ENCODE measurements at places on chromosomes 2 and 18. TPM values are rescaled to one million over a fixed set of nuclear protein-coding genes. Genes with fewer than 3 reads are reported as not detected.

GRCh38 chr18:75777630-75778029 lies 350.1 kb upstream of the SMIM21 start:
- no peak overlapping the region for H3K27ac ChIP-seq
- no peak overlapping the region for H3K4me3 ChIP-seq
- H3K27me3 ChIP-seq = peaks cover 72% of the 10 kb centered on the region
- no peaks in the 10 kb centered on the region for H3K36me3 ChIP-seq

- H3K4me1 ChIP-seq = no peaks in the 10 kb centered on the region
- no peaks in the 10 kb centered on the region for H3K27me3 ChIP-seq
- no peak overlapping the region for H3K27ac ChIP-seq
- DNase-seq = peak; percentile 22
- no peak overlapping the region for H3K4me3 ChIP-seq
- H3K36me3 ChIP-seq = no peaks in the 10 kb centered on the region
Measured at GRCh38 chr18:62585274-62586150, 62.7 kb downstream of the ZCCHC2 start.

- peaks cover 10% of the 10 kb centered on the region for H3K36me3 ChIP-seq
- no peak for DNase-seq
- H3K4me3 ChIP-seq = peak overlapping the region; percentile 38
Measured at GRCh38 chr2:54572636-54573536, 116.8 kb downstream of the SPTBN1 start.

GRCh38 chr18:8611916-8612576 lies 2.8 kb downstream of the RAB12 start:
- H3K27me3 ChIP-seq = no peaks in the 10 kb centered on the region
- peak; percentile 76 for DNase-seq
- H3K36me3 ChIP-seq = no peaks in the 10 kb centered on the region
- H3K4me1 ChIP-seq = peaks cover 66% of the 10 kb centered on the region
- peak overlapping the region; percentile 98 for H3K4me3 ChIP-seq

DNA sequence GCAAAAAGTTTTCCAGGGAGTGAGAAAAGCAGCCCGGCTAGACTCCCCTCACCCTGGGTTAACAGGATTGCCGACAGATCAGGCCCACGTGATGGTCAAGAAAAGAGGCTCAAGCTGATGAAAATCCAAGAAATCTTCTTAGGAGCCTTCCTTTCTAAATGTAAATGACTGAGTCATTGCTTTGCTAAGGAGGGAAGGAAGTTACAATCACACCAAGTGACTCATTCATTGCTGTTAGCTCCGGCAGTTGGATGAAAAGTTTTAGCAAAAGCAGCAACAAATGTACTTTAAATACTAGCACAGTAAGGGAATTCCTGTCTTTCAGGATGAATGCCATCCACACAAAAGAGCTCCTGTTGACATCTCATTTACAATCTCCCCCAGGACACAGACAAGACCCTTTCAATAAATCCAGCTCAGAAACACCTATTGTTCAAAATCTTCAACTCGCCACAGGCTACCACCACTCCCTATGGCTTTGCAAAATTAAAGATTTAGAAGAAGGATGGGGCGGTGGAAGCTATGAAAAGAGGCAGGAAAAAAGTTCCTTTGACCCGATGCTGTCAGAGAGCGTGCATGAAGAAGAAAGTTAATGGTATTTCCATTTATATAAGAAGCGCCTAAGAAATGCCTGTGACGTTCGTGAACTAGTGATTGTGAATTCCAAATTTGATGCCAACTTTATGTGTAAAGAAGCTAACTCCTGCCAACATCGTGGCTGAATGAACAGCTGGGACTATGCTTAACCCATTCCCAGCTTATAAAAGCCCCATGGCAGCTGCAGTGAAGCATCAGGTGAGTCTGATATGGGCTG lies 153.7 kb downstream of the TGIF1 start:
- H3K27me3 ChIP-seq = no peaks in the 10 kb centered on the region
- peak overlapping the region; percentile 100 for H3K27ac ChIP-seq
- DNase-seq = peak; percentile 67
- H3K4me3 ChIP-seq = peak overlapping the region; percentile 72
- H3K4me1 ChIP-seq = peaks cover 37% of the 10 kb centered on the region
- H3K36me3 ChIP-seq = 0 out of 2 replicates have a peak, but pooled peaks cover 11% of the 10 kb centered on the region

- peaks cover 38% of the 10 kb centered on the region for H3K27me3 ChIP-seq
- no peak for DNase-seq
- H3K36me3 ChIP-seq = no peaks in the 10 kb centered on the region
- no peaks in the 10 kb centered on the region for H3K4me1 ChIP-seq
Measured at GRCh38 chr2:104583811-104584210, 270.1 kb upstream of the POU3F3 start.

DNA sequence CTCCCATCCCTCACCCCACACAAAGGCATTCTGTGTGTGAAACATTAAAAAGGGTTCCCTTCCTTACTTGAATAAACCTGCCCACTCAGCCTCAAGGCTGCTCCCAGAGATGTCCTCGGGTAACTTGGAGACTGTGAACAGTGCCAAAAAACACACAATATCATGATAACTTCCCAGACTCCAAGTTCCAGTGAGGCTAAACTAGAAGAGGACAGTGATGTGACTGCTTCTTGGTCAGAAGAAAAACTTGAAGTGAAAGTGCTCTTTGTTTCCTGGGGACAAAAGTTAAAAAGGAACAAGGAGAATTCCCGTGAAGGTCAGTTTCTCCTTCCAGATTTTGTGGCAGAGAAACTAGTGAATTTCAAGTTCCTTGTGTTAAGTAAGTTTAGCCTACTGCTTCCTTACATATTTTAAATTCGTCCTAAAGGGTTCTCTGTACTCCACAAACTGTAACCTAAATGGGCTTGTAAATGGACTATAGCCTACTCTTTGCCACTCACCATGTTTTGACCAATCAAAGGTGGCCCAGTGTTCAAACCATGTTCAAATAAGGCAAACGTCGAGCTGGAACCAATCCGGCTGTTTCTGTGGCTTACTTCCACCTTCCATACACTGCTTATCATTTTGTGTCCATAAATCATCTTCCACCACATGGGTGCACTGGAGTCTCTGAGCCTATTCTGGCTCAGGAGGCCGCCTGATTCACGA lies 20.4 kb downstream of the TPRKB start:
- no peaks in the 10 kb centered on the region for H3K36me3 ChIP-seq
- no peaks in the 10 kb centered on the region for H3K4me1 ChIP-seq
- no peak overlapping the region for H3K27ac ChIP-seq
- peaks cover 65% of the 10 kb centered on the region for H3K27me3 ChIP-seq

DNA sequence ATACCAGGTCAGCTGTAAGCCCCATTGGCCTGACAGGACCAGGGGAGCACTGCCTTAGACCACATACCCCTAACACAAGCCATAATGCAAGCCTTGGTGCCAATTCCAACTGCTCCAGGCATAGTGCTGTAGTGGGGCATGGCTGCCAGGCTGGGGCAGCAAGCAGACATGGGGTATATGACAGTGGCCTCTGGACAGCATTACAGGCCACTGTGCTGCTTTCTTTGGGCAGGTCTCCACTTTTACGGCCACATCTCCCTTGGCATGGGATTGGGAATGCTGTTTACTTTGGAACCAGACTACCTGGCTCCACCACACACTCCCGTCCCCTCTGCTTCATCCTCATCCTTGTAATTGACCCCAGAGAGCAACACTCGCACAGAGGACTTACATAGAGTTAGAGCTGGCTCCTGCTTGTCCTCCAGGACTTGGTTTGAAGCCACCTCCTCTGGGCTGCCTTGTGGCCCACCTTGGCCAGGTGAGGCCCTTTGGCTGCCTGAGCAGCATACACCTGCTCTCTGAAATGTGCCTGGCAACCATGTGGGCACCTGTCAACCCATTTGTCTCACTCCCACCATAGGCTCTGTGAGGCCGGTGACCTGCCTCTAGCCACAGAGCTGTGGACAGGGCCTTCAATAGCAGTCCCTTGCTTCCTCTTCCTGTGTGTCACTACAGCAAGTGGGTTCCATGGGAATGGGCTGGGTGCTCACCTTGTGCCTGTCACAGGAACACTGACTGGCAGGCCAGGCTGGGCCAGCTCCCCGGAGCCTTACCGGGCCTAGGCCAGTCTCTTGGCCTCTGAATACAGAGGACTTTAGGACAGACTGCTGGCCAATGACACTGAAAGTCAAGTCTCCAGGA lies 262.6 kb upstream of the HS6ST1 start:
- no peak overlapping the region for H3K4me3 ChIP-seq
- H3K4me1 ChIP-seq = peaks cover 4% of the 10 kb centered on the region
- H3K27me3 ChIP-seq = no peaks in the 10 kb centered on the region
- no peak for DNase-seq
- H3K27ac ChIP-seq = no peak overlapping the region

DNA sequence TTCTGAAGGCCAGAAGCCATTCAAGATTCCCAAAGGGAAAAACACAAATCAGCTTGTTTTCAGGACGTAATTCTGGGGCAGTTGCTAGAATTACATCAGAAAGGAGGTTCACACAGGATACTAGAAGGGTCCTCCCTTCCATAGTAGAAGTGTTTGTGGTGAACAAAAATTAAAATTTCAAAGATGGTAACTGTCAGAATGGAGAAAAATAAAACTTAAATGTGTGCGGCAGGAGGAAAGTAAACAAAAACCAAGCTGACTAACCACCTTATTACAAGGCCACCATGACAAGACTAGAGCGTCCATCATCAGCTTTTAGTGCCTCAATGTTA lies 9.7 kb upstream of the TPRKB start:
- H3K4me3 ChIP-seq = no peak overlapping the region
- H3K36me3 ChIP-seq = no peaks in the 10 kb centered on the region
- H3K27me3 ChIP-seq = no peaks in the 10 kb centered on the region
- H3K27ac ChIP-seq = no peak overlapping the region

DNA sequence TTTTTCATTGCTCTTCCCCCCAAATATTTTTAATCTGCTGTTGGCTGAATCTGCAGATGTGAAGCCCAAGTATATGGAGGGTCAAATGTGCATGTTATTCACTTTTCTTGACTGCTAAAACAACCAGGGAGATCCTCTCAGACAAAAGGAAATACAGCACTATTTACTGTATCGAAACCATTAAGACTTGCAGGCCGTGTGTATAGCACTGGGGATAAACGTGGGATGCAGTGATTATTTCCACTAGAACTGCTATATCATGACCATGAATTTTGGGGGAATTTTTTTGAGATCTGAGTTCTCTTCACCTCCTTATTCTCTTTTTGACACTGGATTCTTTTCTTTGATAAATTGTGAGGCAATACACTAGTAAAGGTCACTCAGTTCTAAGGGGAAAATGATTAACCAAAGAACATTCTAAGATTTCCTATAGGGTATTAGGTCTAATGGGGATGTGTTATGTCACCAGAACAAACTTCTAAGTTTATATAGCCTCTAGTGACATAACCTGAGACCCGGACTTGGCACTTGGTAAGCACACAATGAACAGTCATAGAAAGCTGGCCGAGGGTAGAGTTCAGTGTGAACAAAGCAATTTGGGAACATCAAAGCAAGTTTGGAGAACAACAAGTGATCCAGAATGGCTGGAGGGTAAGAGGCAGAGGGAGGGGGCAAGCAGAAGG lies 14.9 kb upstream of the UGT1A1 start:
- H3K27ac ChIP-seq = no peak overlapping the region

DNA sequence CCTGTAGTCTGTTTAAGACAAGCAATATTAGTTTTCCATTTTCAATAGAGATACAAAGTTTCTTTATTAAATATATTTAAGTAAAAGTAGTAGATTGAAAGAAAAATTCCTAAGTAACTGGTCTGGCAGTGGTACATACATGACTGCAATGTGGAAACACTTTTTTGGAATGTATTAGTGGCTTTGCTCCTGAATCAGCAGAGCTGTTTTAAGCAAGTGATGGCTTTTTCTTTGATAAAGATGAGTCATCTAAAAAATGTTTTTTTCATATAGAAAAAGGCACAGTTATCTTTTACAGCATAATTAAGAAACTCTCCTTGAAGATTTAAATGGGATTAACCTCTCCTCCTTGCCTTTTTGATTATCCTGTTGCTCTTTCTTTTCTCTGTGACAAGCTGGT lies 34.9 kb downstream of the KDM3A start:
- H3K4me3 ChIP-seq = no peak overlapping the region
- H3K4me1 ChIP-seq = no peaks in the 10 kb centered on the region
- no peak overlapping the region for H3K27ac ChIP-seq
- no peaks in the 10 kb centered on the region for H3K27me3 ChIP-seq
- no peak for DNase-seq

DNA sequence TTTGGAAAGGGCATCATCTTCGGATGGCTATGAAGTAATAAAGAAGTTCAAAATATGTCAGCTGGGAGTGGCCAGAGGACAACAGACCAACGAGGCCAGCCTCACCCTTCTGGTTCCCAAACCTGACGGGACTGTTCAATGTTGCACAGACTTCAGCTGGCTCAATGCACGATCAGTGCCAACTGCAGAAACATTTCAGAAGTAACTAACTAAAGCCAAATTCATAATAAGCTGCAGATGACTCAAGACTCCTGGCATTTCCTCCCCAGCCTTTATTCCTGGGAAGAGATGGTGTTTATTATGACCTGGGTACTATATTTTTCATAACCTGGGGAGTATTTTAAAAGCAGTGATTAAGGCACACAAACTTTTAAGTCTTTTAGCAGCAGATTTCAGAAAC lies 3.8 kb upstream of the ATP6V1C2 start:
- peaks cover 21% of the 10 kb centered on the region for H3K27me3 ChIP-seq
- peak; percentile 74 for DNase-seq
- no peak overlapping the region for H3K4me3 ChIP-seq
- H3K36me3 ChIP-seq = no peaks in the 10 kb centered on the region

GRCh38 chr2:235640926-235641723 lies 147.3 kb downstream of the AGAP1 start:
- no peaks in the 10 kb centered on the region for H3K27me3 ChIP-seq
- no peak for DNase-seq
- H3K4me1 ChIP-seq = no peaks in the 10 kb centered on the region
- H3K27ac ChIP-seq = no peak overlapping the region

DNA sequence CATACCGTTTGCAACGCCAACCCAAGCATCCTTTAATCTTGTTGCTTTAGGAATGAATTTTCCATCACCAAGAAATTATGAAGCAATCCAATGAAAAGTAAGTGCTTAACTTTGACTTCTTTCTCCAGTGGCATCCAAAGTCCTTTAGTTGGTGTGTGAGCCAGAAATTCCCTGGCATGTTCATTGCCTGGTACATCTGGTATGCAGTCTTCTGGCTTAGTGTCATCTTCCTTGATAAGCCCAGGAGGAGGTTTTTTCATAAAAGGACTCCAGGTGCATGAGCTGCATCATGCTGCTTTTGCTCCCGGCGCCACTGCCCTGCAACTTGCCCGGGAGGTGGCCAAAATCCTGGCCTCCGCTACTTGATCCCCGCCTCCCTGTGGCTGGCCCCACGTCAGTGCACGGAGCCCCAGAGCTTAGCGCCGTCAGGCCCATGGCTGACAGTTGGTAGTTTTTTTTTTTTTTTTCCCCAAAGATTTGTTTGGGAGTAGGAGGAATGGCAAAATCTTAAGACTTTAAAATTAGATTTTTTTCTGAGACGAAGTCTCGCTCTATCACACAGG lies 58.7 kb downstream of the PUM2 start:
- H3K4me3 ChIP-seq = no peak overlapping the region
- no peak for DNase-seq
- peaks cover 51% of the 10 kb centered on the region for H3K36me3 ChIP-seq
- no peaks in the 10 kb centered on the region for H3K27me3 ChIP-seq
- H3K27ac ChIP-seq = peak overlapping the region; percentile 32
- peaks cover 29% of the 10 kb centered on the region for H3K4me1 ChIP-seq

GRCh38 chr2:37376421-37377186 lies 32.2 kb downstream of the QPCT start:
- DNase-seq = peak; percentile 13
- H3K4me3 ChIP-seq = no peak overlapping the region
- no peak overlapping the region for H3K27ac ChIP-seq
- H3K36me3 ChIP-seq = no peaks in the 10 kb centered on the region
- H3K27me3 ChIP-seq = no peaks in the 10 kb centered on the region

HOXD12 gene
- total RNA-seq = not detected

SMAD7 gene
- 5.8 TPM for total RNA-seq

GALNT13 gene
- 3.6 TPM for total RNA-seq

NETO1 gene
- not detected for total RNA-seq

MC4R gene
- not detected for total RNA-seq

FBXO36 gene
- 3.6 TPM for total RNA-seq

Data from PC-9 (cell line).